ENCODE measurements at places on chromosomes 13 and 19.

- DNase-seq: no peak
Observed at GRCh38 chr19:33132425-33132824, 511 bp downstream of the WDR88 start.

- DNase-seq: no peak
Observed at GRCh38 chr13:106865716-106866440, 297.9 kb upstream of the ARGLU1 start.

DNA sequence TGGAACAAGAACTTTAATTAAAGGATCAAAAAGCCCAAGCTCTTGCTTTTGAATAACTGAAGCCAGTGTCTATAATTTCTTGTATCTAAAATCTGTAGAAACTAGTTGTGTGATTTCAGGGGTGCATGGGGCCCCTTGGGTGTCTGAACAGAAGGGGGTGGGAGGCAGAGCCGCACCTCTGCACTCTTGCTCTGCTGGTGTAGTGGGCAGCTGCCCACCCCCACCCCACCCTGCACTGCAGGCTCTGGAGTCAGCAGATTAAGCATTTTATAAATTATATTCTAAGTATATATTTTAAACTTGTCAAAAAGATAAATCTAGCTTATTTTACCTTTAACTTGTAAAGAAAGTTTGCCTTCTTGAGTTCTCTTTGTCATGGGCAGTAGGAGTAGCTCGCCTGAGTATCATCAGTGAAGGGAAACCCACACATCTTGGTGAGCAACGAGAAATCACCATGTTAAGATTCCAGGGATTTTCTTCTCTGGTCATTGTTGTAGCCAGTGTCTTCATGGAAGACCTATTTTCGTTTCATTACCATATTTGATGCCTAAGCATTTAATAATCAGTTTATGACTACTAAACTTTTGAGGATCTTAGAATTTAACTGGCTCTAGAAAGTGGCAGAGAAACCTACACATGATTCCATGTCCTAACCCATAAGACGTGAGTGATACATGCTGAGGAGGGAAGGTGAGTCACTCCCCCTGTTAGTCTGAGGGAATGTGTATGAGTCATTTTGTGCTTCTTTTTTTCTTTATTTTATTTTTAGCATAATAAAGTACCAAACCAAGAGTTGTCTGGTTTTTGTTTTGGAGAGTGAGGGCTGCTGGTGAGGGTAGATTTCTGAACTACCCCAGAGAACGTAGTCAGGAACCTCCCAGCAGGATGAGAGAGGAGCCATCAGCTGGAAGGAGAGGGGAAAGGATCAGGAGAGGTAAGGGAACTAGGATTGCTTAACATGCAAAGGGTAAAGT, 7.7 kb downstream of the UBE2L5 start:
- DNase-seq: no peak

DNA sequence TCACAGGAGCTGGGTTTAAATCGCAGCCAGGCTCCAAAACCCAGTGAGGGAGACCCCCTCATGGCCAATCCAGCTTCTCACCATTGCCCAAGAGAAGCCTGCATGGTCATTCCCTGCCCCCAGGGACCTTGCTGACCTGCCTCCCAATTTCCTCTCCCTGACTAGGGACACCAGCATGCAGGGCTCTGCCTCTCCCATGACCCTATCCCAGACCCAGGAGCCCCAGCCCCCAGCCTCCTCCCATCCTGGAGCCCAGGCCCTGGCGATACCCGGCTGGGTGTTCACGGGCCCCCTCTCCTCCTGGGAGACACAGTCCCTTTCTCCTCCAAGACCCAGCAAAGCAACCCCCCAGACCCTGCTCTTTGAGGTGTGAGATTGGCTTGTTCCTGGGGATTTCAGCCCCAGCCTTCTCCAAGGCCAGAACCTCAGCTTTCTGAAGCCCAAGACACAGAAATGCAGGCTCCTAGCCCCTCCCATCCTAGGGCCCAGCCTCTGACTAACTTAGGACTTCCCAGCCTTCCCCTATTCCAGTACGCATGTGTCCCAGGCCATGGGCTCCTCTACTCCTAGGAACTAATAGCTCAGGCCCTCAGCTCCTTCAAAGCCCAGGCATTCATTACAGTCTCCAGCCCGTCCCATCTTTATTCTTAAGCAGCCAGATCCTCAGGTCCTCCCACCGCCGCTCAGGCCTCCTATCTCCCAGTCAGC, 1.1 kb downstream of the GYS1 start:
- no peak for DNase-seq

DNA sequence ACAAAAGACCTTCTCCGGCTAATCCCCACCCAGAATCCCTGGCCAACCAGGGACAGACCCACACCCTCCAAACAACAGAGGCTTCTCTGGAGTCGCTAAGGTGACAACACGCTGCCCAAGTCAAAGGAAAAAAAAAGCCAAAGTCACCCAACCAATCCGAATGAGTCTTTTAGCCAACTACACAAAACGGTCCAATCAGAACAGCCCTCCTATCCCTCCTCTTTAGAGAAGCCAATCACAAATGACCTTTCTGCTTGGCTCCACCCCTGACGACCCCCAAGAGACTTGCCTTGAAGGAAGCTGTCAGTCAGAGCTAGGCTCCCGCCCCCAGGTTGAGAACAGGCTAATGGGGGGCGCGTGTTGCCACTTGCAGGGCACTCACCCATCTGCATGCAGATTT, 6.6 kb upstream of the FBXW9 start:
- DNase-seq: no peak

DNA sequence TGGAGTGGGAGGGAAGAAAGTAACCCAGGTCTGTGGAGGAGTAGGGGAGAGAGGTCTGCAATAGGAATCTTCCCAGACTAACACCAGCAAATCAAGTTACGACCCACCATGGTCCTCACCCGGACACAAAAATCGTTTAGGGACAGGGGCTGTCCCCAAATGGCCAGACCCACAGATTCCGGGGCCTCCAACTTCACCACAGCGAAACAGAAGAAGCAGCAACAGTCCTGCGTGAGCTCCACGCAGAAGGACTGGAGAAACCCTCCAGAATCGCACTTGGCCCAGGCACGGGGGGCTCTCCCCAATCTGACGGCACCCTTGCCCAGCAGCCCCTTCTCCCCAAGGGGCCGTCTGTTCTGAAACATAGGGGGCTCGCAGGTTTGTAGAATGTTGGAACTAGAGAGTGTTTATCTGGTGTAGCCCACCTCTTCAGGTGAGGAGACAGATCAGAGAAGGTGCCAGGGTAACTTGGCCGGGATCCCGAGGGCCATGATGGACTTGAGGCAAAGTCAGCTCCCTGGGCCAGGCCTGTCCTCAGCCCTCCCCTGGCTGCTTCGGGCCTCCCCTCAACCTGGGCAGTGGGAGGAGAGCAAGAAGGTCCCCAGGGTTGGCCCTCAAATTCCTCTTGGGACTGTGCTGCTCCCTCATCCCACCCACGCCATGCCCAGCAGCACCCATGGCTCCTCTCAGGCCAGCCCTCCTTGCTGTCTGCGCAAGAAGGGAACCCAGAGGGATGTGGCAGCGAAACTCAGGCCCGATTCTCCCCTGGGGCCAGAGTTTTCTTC, 82.5 kb upstream of the GPR183 start:
- DNase-seq: no peak

- no peak for DNase-seq
Observed at GRCh38 chr13:113955691-113956090, 18.2 kb downstream of the C13orf46 start.

GRCh38 chr13:66560189-66560588, 669.9 kb downstream of the PCDH9 start:
- no peak for DNase-seq

DNA sequence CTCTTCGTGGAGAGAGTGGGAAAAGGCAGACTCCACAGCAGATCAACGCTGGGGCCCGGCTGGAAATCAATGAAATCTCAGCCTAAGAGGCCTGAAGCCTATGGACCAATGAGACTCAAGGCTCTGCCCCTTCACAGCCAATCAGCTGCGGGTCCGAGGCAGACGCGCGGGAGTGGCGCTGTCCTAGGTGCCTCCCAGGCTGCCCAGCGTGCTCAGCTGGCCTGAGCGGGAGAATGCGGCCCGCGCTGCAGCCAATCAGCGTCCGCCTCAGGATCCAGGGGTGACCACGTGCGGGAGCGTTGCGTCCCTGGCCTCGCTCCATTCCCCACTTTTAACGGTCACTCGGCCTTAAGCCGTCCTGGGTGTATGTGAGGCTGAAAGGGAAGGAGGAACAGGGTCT, at the start of gene ZBTB32:
ZBTB32 (plus strand) TSS at position 341 of the 400 bp plus-strand sequence. CDS start 10,069 bp downstream, outside the sequence.
- no peak for DNase-seq

DNA sequence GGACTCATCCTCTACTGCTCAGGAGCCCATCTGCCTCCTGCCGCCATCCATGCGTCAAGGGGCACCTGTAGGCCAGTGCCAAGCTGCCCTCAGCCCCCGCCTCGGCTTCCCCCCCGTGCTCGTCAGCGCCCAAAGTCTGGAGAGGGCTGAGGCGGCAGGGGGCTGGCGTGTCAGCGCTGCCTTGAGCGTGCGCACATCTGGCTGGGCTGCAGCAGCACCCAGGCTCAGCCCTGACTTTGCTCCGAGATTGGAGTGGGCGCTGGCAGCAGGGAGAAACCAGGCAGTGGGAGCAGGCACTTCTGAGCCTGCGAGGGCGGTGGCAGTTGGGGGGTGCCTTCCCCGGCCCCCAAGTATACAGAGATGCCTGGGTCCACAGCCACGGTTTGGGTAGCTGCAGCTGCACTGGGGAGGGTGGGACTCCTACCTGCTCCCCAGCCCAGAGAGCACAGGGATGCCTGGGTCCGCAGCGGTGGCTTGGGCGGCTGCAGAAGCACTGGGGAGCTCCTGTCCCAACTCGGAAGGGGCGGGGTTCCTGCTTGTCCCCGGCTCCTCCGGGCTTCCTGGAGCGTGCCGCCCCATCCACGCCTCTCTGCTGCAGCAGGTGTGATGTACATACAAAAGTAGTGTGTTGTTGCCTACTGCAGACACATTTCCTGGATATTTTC, 44.8 kb upstream of the LPAR6 start:
- DNase-seq: no peak

GRCh38 chr19:43597876-43598275, 1.5 kb downstream of the ZNF576 start:
- DNase-seq: no peak

DNA sequence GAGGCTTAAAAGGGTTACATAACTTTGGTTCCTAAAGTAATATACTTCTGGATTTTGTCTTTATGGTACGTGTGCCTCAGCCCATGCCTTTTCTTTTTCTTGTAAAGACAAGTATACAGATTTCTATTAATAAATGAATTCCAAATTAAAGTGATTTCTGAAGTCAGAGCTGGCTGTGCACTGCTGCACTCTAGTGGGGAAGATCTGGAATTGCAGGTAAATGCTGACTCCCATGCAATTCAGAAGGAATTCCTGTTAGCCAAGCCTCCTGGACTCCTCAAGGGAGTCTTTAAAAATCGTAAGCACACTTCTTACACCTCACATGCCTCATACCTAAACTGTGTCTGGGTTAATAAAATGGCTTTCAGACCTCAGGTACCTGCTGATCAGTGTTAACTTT, 118.4 kb upstream of the SLC7A1 start:
- DNase-seq: no peak

GRCh38 chr19:39916236-39916635, 18.2 kb downstream of the FCGBP start:
- no peak for DNase-seq

GRCh38 chr13:93811738-93812112, 585.1 kb downstream of the GPC6 start:
- DNase-seq: no peak

- DNase-seq: no peak
Observed at GRCh38 chr19:11361771-11362731, 6.8 kb downstream of the PLPPR2 start.

DNA sequence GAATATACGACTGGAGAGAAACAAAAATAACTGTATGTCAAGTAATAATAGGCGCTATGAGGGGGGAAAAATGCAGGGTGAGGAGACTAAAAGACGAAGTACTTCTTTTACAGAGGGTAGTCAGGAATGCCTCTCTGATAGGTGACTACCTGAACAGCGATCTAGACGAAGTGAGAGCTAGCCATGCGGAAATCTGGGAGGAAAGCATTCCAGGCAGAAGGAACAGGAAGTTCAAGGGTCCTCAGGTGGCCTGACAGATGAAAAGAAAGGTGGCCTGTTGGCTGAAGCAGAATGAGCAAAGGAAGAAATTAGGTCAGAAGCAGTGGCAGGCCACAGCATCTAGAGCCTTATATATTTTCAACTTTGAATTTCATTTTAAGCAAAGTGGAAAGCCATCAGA, 13.3 kb downstream of the ZDHHC20 start:
- no peak for DNase-seq

- no peak for DNase-seq
Observed at GRCh38 chr13:111212517-111212873, 97.4 kb downstream of the ARHGEF7 start.
